ENCODE measurements at places on chromosomes 11 and 22.

DNA sequence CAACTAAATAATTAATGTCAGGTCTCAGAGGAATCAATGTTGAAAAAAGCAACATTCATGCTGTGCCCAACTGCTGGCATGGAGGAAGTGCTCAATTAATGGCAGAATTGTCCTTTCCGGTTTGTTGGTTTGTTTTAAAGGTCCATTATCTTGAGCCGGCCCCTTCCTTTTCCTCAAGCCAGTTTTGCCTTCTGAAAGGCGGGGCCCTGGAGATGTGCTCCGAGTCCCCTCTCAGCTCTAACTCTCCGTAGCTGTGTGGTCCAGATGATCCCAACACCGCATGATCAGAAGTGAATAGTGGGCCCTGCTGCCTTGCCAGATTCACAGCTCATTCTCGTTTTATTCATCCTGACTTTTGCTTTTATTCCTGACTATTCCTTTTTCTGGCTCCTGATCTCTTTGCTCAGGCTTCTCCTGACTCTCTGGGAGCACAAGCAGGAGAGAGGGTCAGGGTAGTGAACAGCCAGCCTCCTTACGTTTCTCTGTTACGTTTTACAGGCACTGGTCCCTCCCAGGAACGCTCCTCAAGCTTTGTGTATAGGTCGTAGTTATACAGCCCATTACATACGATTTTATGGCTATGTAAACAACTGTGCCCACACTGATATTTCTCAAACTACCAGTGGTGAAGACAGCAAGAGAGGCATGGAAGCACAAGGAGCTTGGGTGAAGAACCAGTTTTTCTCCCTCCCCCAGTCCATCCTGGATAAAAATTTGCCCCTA, 265.9 kb downstream of the LARGE1 start:
- no peak for DNase-seq

- DNase-seq, result no peak
These were observed 145.6 kb downstream of the CSNK2A3 start for GRCh38 chr11:11207428-11207827.

- DNase-seq, result no peak
These were observed 504 bp upstream of the ZNF215 start for GRCh38 chr11:6925636-6926207.

GRCh38 chr11:70169127-70169526, 34.0 kb upstream of the FADD start:
- no peak for DNase-seq

DNA sequence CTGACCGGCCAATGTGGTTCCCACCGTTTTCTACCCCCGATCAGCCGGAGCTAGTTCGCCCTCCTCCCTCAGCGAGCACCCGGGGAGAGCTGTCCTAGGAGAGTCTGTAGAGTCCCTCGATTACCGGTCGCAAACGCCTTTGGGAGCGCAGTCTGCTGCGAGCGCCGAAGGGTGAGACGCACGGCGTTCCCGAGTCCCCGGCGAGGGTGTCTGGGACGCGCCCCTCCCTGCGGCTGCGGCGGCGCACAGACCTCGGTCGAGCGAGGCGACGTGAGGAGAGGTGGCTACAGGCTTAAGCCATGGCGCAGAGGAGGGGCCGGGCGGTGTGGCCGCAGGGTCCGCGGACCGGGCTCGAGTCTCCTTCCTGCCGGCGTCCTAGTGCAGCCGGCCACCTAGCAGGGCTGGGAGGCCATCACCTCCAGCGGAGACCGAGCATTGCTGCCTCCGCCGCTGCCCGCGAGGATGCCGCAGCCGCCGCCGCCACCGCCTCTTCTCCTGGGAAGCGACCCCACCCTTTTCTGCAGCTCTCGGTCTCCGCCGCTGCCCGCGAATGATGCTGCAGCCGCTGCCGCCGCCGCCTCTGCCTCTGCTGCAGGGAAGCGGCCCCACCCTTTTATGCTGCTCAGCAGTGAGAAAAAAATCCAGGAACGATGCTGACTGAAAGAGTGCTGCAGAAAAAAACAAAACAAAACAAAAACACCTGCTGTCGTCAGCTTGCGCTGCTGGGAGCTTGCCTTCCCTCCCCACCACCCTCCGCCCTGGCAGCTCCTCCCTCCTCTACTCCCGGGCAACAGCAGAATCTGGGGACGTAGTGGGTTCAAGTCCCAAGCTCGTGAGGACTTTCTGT, at the start of gene MAP6:
MAP6 (minus strand) TSS at position 588 of the 847 bp plus-strand sequence. CDS start 669 bp downstream, outside the sequence.
- DNase-seq, result no peak

DNA sequence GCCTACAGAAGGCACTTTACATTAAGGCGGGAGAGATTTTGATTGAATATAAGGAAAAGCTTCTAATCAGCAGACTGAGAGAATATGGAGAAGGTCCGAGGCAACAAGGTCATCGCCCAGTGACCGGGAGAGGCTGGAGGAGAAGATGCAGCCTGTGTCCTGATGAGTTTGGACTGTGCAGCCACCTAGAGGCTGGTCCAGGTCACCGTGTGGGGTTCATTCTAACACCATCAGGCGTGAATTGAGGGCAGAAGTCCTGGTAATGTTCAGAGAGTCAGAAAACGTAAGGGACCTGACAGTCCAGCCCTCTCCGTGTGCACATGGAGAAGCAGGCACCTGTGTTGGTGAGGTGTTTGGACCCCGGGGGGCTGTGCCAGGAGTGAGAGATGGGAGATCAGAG, 102.7 kb downstream of the FEZ1 start:
- no peak for DNase-seq

DNA sequence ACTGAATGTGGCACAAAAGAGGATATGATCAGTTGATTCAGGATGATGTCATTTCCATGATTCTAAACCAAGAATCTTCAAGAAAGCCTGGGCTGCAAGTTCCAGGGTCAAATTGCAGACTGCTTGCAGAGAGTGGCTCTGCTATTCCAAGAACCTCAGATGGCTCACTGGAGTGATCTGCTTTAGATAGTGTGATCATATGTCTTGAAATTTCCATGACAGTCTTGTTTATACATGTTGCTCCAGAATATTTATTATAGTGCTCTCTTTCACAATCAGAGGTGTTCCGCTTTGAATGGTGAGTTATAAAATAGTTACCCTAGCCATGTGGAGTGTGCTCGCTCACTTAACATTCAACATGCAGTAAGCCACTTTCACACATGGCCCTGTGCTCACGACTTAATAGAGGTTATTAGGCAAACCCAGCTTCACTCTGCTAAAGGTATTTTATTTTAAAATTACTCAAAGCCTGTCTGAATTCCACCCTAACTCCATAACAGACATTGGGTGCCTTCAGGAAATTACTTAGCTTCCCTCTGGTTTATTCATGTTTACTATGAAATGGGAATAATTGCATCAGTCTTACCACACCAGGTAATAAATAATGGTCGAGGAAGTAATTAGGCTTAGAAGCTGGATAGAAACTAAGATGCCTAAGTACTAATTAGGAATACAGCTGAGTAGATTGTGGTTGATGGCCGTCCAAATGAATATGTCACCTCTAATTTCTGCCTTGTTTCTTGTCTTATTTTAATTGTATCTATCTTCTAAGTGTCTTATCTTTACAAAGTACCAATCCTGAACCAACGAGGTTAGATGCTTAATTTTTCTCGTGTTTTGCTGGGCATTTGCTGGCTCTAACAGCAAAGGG, 187.9 kb downstream of the ETS1 start:
- no peak for DNase-seq

DNA sequence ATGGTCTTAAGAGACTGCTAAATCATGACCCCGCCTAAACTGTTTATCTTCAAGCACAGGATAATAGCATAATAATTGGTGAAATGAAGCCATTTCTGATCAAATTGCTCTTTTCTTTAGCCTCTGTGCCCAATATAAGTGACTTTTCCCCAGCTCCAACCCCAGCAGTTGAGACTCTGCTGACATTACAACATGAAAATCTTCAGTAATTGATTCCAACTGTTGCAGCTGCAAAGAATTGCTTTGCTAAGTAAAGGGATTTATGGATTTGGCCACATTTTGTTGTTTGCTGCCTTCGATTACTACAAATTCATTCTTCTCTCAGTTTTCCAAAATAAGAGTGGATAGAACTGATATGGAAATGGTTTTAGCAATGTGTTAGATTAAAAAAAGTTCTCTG, 576.7 kb upstream of the LRRC4C start:
- no peak for DNase-seq

DNA sequence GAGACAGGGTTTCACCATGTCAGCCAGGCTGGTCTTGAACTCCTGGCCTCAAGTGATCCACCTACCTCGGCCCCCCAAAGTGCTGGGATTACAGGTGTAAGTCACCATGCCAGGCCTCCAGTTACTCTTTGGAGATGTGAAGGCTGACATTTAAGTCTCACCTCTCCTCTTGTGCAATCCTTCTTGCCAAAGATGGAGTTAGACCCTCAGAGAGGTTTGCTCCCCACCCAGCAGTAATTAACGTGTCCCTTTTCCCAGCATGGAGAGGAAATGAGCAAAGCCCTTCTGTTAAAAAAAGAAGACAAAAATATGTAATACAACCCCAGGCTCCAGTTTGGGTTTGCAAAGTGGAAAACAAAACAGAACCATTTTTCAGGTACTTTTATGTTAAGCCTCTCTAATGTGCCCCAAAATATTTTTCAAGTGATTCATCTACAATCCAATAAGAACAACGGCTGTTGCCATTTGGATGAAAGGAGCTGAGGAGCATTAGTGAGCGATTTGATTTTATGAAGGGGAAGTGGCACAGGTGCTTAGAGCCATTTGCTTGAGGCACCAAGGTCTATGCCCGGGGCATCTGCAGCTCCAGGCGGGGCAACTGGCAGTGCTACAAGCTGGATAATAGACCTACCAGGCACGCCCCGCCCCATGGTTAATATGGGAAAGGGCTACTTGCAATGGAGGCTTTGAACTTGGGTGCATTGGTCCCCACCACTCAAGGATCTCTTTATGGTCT, 57.2 kb downstream of the GRIK4 start:
- DNase-seq, result no peak

DNA sequence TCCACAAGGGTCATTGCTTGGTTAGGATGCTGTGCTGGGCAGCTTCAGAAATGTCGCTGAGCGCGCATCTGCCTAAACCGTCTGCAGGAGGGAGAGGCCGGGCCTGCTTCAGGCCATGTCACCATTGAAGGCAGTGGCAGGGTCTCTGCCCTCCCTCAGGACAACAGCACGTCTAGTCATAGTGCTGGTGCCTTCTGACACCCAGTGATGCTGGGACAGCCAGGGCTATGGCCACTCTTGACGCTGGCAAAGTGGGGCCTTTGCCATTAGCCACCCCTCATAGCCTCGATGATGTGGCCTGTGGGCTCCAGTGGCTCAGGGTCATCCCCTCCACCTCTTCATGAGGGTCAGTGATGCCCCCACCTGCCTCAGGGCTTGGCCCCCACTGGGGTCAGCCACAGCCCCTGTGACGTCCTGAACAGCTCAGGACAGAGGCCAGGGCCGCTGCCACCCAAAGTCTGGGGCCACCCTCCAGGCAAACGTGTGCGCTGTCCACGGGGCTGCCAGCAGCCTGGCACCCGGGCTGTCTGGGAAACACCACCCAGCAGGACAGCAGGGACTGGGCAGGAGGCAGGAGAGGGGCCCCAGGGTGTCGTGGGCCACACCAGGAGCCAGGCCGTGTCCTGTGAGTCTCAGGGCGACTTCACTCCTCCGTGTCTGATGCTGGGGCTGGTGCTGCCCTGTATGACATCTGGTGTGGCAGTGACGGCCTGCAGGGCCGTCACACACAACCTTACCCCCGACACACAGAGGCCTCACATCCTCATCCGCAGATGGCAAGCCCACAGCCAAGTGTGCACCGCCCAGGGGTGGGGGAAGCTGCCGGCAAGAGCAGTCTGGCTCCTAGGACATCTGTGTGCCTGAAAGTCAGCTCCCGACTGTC, 42.5 kb downstream of the CERK start:
- no peak for DNase-seq

- DNase-seq, result no peak
These were observed 645 bp downstream of the RNF121 start for GRCh38 chr11:71929491-71929890.

GRCh38 chr11:66879000-66879399, 22.1 kb downstream of the LRFN4 start:
- DNase-seq, result no peak

- no peak for DNase-seq
These were observed 12.1 kb downstream of the BTBD10 start for GRCh38 chr11:13450832-13451397.

GRCh38 chr11:117052196-117053149, 45.8 kb downstream of the SIK3 start:
- no peak for DNase-seq

DNA sequence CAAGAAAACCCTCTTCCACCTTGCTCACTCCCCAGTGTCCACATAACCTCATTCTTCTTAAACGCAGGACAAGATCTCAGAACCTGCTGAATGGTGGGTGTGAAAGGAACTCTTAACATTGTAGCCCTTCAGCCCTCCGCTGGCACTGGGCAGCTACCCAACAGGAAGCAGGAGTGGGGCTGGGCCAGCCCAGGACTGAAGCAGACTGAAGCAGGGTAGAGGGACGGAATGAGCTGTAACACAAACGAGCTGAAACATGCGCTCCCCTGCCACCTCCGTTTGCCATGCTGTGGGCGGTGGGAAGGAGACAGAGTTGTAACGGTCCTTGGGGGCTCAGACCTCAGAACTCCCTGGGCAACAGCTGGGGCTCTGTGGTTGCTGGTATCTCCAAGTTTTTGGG, 23.6 kb downstream of the NPAT start:
- no peak for DNase-seq

DNA sequence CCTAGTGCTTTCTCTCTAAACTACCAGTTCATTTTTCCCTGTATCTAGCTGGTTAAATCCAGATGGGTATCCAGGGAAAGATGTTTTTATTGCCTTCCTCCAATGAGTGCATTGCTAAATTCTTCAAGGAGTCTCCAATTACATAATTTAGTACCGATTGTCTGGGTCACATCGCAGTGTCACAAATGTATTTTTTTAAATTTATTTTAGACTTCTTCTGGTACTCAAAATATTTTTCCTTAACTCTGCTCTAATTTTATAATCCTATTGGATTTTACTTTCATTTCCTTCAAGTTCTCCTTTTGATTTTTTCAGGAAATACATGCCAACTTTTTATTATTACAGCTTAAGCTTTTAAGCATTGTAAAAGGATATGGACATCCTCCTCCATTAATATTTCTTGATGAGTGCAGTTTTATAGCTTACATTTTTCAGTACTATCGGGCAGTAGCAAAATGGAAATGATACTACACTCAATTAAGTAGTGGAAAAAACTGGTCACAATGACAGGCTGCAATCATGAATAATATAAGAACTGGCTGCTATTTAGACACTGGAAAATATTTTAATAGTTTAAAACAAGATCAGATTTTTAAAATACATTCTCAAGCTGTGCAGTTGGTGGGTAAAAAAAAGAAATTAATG, 20.3 kb downstream of the BBOX1 start:
- DNase-seq, result no peak

DNA sequence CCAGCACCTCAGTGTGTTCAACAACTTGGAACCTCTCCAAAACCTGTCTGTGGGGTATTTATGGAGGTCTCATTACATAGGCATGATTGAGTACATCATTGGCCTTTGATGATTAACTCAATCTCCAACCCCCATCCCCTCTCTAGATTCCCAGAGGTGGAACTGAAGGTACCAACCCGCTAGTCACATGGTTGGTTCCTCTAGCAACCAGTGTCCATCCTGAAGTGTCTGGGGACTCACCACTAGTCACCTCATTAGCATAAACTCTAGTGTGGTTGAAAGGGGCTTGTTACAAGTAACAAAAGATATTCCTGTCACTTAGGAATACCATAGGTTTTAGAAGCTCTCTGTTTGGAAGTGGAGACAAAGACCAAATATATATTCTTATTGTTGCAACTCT, 40.3 kb downstream of the SIK2 start:
- no peak for DNase-seq

- DNase-seq, result no peak
These were observed 28.2 kb upstream of the CHKA start for GRCh38 chr11:68149417-68149816.

Data from activated T-helper 9 cell treated with anti-CD3 and anti-CD28 coated beads, Interleukin-2, amount 50 U/mL, for 16 hours (primary cell).